Activated CD4-positive, alpha-beta T cell treated with anti-CD3 and anti-CD28 coated beads for 36 hours (primary cell): ENCODE measurements at places on chromosomes 11 and 22. TPM values are rescaled to one million over a fixed set of nuclear protein-coding genes. Genes with fewer than 3 reads are reported as not detected.

POGLUT3 gene
- 4.7 TPM for total RNA-seq

RHOD gene
- 0.78 TPM for total RNA-seq

GRCh38 chr11:107508201-107508857, 50.7 kb upstream of the CWF19L2 start:
- DNase-seq = no peak

DNA sequence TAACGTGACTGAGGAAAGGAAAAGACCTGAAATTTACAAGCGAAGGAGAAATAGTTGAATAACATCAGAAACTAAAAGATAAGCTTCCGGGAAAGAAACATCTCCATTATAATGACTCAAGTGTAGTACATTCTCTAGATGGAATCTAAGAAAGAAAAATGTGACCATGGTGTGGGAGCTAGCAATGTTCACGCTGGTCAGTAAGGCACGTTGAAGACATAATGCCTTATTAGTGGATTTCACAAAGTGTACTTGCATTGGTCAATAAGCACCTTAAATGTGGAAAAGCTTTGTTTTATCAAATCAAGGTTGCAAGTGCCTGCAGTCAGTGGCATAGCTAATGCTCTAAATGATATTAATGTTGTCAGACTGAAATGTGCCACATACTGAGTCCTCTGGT, 2.8 kb upstream of the LARGE1 start:
- no peak for DNase-seq

DNA sequence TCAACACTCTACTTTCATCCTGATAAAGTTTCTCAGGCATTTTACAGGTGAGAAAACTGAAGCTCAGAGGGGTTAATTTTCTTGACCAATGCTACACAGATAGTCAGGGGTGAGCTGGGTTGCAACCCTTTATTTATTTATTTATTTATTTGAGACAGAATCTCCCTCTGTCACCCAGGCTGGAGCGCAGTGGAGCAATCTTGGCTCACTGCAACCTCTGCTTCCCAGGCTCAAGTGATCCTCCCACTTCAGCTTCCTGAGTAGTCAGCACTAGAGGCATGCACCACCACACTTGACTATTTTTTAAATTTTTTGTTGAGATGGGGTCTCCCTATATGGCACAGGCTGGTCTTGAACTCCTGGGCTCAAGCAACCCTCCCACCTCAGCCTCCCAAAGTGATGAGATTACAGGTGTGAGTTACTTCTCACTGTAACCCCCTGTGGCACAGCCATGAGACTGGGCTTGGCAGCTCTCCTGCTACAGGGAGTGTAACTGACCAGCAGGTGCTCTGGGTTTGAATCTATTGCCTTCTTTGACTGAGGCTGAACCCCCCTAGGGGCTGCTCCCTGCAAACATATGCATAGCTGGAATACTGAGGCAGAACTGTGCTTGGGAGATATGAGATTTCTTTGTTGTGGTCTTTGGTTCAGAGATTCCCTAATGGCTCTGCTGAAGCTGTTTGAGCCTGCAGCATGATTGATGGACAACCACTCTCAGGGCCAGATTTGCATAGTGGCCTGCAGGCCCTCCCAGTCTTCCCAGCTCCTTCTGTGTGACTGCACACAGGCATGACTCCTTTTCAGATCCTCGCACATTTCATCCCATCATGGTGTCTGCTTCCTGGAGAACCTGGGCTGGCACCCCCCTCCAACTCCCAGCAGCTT, 6.1 kb downstream of the C11orf96 start:
- no peak for DNase-seq

- DNase-seq = no peak
These were observed 63.7 kb upstream of the HORMAD2 start for GRCh38 chr22:30016596-30016995.
